NCI-H2171 treated with DMSO at 0.1 percent for 48 hours (cell line): ENCODE measurements at places on chromosomes 12 and 14.

DNA sequence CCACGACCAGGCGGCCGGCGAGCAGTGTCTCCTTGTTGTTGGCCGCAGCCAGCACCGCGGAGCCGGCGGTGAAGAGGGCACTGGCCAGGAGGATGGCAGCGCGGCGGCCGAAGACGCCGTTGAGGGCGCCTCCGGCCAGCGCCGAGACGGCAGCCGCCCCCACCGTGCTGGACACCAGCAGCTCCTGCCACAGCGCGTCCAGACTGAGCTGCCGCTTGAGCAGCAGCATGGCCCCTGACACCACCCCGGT lies 691 bp downstream of the SLC2A13 start:
- DNase-seq: no peak

DNA sequence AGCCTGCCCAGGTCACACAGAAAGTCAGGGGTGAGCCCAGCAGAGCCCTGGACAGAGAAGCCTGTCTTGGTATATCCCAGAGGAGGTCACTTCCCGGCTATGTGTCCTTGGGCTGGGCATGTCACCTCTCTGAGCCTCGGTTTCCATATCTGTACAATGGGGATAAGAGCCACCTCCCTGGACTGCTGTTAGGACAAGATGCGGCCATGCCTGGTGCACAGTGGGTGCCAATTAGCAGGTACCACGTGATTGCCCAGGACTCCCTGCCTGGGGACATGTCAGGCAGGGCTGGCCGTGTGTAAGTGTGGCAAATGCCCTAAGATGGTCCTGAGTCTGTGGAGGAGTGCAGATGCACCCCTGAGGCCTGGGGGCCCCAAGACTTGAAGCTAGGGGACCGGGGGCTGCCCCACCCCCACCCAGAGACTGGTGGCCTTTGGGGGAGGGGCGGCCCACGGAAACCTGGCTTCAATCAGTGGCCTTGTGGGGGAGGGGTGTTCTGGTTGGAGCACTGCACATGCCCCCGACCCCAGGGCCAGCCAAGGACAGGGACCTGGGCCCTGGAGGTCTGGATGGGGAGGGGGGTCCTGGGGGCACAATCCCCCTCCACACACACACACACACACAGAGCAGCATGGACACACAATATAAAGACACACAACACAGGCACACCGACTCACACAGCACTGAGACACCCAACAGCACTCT lies 878 bp downstream of the TMEM119 start:
- DNase-seq: no peak

GRCh38 chr12:3453206-3453989 lies 37.6 kb upstream of the PRMT8 start:
- DNase-seq: no peak

DNA sequence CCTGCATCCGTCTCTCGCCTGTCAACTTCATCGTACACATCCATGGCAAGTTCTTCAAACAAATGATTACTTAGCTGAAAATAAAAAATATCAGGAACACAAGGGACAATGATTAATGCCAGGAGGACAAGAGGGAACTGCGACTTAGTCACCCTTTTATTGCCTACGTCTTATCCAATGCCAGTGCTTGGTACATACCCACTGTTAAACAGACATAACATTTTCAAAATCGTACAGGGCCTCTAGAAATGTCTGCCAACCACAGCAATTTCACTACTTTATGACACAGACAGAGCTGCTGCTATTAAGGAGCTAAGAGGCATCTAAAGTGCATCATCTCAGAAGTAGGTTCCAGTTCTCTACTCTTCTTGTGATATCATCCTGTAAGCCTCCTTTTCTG lies 34.6 kb downstream of the GIT2 start:
- DNase-seq: no peak

- DNase-seq: peak; percentile 4
Observed at GRCh38 chr14:92103363-92103989, 2.9 kb downstream of the ATXN3 start.

GRCh38 chr14:99688210-99688581 lies 4.1 kb downstream of the CYP46A1 start:
- DNase-seq: no peak

- no peak for DNase-seq
Observed at GRCh38 chr12:69173368-69173767, 66.0 kb upstream of the CPSF6 start.

- no peak for DNase-seq
Observed at GRCh38 chr12:79016181-79016580, 151.6 kb downstream of the SYT1 start.

GRCh38 chr12:56684745-56685359 lies 3.2 kb downstream of the PTGES3 start:
- no peak for DNase-seq
